ENCODE measurements at places on chromosomes 13 and 19.
A peak's percentile ranks its signal among the peaks of the same experiment; 100 is the strongest.

- DNase-seq, result no peak
Observed at GRCh38 chr19:42078538-42079275, 2.7 kb downstream of the ZNF574 start.

GRCh38 chr19:45467456-45468158, at the start of gene FOSB:
Gene FOSB (plus strand): TSS chr19:45467996. CDS start chr19:45468587, 591 bp downstream.
- peak; percentile 75 for DNase-seq

DNA sequence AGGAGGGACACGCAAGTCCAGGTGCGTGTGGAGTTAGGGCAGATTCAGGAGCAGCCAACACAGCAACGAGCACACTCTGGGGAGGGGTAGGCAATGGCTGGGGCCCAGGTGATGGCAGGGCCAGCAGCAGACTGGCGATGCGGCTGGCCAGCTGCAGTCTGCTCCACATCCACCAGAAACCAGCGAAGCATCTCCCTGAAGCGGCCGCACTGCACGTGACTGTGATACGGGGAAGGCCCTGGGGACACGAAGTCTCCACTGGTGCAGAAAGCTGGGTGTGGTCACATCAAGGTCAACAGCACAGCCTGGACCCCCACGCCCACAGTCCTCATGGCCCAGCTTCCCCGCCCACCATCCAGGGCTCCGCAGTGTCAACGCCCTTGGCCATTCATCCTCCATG, 21.3 kb upstream of the EPHX3 start:
- no peak for DNase-seq

DNA sequence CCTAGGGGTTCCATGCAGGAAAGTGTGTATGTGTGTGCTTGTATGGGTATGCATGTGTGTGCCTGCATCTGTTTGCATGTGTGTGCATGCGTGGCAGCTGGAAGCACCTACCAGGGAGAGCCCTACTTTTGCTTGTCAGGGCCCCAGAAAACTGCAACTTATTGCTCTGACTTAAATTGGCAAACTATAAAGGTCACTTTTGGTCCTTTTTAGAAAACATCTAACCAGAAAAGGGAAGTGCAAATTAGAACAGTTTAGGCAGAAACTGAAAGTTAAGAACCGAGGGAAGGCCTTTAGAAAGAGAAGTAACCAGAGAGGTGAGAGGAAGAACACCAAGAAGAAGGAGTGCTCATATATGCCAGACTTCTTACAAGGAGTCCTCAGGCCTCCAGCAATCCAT, 32.5 kb downstream of the DLEU7 start:
- no peak for DNase-seq

GRCh38 chr13:59906413-59907049, 257.2 kb downstream of the DIAPH3 start:
- DNase-seq, result peak; percentile 45

DNA sequence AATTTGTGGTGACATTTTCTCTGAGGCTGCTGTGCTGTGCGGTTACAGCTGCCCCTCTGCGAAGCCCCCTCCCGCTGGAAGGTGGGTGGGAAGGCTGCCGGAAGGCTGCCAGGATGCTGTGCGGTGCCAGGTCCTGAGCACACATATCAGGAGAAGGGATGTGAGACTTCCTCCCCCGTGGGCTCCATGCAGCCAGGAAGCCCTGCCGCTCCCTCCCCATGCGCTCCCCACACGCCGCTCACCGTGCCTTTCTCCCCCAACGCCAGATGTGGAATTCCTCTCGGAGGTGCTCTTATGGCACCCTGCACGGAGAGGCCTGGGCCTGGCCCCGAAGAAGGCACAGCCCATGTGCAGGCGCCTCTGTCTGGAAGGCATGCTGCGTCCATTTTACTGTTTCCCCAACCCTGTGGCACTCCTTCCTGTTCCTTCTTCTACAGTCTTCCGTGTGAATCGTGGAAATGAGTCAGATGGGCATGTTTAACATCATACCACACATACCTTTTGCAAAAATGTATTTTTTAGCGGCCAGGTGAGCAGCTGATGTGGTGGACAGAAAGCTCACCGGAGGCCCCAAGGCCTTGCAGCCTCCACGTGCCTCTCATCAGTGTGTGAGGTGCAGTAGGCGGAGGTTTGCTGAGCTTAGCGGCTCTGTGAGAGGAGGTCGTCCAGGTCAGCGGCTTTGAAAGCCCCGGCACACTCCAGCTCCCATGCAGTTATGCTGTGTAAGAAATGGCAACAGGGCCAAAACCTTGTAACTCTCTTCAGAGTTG, 88.0 kb downstream of the ATP11A start:
- no peak for DNase-seq

GRCh38 chr13:43544631-43545030, 242.1 kb downstream of the ENOX1 start:
- DNase-seq, result no peak

- DNase-seq, result no peak
Observed at GRCh38 chr13:40514802-40515201, 151.6 kb downstream of the FOXO1 start.

- DNase-seq, result no peak
Observed at GRCh38 chr13:75160984-75161383, 321.0 kb downstream of the TBC1D4 start.

DNA sequence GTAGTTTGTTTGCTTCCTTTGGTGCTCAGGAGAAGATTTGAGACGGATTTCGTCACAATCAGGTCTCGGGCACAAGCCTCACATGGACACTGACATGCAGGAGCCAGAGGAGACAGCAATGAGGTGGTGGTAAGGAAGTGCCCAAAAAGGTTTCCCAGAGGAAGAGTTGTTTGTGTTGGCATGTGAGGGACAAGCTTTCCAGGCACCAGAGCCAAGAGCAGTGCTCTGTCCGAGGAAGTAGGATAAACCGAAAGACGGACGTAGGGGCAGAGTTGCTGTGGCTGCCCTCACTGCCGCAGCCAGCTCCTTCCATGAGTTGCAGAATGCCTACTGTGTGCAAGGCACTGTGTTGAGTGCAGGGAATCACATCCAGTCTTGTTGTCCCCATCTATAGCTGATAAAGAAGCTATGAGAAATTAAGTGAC, 27.7 kb downstream of the SAE1 start:
- DNase-seq, result no peak

GRCh38 chr19:4093643-4094175, 27.0 kb upstream of the ZBTB7A start:
- no peak for DNase-seq

DNA sequence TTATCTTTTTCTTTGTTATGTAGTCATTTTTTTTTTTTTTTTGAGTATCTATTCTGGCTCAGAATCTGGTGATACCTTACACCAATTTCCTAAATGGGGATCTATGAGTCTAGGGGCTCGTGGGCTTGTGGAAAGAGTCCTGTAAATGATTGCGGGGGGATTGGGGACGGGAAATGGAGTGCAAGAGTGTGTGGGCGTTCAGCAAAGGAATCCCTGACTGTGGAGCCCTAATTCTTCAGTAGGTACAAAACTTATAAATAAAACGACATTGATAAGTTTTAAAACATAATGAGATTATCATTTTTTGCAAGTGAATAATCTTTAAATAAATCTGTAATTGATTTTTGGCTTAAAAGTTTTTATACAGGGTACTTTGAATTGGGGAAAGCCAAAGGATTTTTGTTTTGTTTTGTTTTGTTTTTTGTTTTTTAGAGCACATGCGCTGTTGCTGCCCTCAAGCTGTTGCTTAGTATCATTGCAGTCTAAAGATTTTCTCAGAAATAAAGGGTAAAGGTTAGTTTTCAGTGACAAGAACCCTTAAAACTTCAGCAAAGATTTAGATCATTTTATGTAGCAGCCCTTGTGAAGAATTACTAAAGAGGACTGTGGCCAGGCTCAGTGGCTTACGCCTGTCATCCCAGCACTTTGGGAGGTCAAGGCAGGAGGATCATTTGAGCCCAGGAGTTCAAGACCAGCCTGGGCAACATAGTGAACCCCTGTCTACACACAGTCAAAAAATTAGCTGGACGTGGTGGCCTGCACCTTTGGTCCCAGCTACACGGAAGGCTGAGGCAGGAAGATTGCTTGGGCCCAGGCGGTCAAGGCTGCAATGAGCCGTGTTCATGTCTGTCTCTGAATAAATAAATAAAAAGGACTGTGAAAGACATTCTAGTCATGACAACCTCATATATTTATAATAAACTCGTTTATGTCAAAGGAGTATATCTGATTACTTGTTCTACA, 1.7 kb downstream of the ERCC5 start:
- DNase-seq, result peak; percentile 52

DNA sequence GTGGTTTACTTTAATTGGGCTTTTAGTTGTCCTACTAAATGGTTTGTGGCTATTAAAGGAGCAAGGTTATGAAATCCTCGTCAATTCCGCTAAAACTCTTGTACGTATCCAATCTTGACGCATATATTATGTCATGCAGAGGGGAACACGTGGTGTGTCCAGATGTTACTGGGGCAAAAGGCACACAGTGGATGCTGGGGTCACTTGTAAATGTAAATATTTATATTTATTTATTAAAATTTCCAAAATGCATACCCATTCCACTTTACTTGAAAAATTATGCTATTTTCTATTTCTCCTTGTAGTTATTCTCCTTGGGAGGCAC, 36.7 kb upstream of the SLC46A3 start:
- DNase-seq, result no peak

GRCh38 chr13:45787346-45787745, 64.2 kb downstream of the SIAH3 start:
- DNase-seq, result no peak

DNA sequence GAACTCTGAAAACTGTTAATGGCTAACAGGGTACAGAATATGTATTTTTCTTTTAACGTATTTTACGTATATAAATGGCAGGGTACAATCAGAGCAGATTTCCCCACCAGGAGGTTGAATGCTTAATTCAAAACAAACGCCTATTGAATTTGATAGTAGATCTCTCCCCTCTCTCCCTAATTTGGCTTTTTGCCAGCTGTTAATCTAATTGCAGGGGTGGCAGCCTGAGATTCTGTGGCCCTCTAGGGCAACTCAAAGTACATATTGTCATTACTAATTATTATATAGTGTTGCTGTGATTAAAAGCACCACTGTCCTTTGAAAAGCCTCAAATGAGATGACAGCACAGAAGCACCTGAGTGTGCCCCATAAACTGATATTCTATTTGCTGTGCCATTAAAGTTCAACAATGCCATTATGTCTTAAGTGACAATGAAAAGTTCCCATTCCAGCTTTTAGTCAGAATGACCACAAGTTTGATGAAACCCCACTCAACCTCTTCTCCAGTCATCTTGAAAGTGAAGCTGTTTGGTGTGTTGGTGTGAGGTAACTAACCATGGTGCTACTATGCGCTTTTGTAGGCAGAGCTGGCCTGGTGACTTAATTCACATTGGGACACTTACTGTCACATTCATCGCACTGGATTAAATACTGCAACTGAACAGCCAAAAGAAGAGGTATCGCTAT, 351.4 kb downstream of the KCNRG start:
- DNase-seq, result no peak

GRCh38 chr13:80030491-80030890, 310.4 kb downstream of the SPRY2 start:
- DNase-seq, result no peak

DNA sequence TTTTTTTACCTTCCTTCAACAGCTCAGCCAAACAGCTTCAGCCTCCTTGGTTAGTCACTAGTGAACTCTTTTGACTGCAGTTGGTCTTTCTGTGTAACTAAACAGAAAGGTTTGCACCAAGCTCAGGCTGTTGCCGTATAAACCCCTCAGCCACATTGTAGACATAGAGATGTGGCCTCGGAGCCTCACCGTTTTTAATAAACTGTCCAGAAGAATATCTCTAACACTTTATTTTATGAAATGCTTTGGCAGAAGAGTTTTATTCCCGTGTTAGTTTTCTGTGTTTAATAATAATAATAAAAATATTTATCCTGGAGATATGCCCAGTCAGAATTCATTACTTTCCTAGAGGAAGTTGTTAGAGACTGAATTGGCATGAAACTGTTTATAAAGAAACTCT, 171.7 kb upstream of the MAB21L1 start:
- DNase-seq, result no peak

DNA sequence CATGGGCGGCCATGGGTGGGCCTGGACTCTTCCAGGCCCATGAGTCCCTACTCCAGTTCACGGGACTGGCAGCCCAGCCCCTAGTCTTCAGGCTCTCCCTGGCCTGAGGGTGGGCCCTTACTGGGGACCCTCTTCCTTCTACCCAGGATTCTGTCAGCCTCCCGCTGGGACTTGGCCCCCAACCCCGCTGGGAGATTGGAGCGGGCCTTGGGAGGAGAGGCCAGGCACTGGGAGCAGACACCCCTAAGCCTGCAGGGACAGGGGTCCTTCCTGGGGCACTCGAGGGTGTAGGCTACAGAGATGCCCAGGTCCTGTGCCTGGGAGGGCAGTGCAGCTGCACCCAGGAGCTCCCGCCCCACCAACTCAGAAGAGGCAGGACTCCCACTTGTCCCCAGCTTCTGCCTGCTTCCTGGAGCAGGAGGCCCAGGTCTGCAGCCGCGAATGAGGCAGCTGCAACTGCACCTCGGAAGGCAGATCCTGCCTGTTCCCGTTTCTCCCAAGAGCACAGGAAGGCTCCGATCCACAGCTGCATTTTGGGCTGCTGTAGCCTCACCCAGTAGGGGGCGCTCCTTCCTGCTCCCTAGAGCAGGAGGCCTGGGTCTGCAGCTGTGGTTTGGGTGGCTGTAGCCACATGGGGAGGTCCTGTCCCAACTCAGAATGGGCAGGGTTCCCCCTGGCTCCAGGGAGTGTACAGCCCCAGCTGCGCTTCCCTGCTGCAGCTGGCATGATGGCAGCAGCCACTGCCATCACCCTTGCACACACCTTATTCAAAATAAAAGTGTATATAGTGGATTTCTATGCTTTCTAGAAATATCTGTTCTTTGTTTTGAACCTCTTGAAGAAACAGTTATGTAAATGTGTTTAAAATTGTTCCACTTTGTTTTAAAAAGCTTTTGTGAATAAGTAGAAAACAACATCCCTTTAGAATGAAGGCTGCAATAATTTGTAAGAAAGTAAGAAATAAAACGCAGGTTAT, 46.8 kb downstream of the TEX26 start:
- DNase-seq, result peak; percentile 92
